Amniotic stem cell (primary cell): ENCODE measurements at places on chromosomes 7 and 10.
A peak's percentile ranks its signal among the peaks of the same experiment; 100 is the strongest.

DNA sequence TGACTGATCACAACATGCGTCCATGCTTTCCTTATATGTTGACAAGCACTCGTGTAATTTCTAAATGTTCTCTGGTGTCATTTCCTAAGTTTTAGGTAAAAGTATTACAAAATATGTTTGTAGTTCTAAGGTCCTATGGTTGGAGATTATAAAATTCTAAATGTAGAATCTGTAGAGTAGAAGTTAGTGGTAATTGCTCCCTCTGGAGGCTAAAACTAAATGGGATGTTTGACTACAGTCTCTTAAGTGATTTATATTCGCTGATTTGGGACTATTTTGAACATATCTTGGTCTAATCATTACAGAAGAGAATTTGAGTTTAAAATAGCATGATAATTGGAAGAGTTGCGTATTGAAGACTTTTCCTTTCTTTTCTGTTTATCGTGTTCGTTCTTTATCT, 74.1 kb downstream of the ZMYND11 start:
- no peak for DNase-seq

DNA sequence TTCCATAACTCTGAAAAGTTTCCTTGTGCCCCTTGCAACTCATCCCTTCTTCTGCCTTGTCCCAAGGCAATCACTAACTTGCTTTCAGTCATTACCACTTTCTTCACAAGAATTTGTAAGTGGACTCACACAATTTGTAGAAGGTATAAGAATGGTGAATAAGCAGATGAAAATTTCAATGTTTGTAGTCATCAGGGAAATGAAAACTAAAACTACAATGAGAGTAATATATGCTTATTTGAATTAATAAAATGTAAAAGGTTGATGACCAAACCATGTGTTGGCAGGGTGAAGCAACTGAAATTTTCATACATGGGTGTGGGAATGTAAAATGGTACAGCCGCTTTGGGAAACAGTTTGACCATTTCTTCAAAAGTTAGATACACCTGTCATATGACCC, 79.7 kb downstream of the GNAT3 start:
- no peak for DNase-seq

- DNase-seq, result no peak
These were observed 113.1 kb downstream of the LRRC4 start for GRCh38 chr7:127918130-127918529.

DNA sequence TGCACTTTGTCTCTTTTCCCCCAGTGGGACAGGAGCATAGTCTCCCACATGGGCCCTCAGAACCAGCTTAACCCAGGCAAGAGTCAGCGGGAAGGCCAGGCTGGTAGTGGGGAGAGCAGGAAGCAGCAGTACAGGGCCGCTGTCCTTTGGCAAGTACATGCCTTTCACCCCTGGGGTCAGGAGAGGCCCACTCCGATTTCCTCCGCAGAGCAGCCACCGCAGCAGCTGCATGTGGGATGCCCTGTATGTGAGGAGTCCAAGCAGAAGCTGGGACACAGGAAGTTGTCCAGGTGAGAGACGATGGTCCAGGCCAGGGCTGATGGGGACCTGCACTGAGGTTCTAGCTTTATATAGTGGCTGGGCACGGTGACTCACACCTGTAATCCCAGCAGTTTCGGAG, 36.7 kb upstream of the GALNTL5 start:
- no peak for DNase-seq

DNA sequence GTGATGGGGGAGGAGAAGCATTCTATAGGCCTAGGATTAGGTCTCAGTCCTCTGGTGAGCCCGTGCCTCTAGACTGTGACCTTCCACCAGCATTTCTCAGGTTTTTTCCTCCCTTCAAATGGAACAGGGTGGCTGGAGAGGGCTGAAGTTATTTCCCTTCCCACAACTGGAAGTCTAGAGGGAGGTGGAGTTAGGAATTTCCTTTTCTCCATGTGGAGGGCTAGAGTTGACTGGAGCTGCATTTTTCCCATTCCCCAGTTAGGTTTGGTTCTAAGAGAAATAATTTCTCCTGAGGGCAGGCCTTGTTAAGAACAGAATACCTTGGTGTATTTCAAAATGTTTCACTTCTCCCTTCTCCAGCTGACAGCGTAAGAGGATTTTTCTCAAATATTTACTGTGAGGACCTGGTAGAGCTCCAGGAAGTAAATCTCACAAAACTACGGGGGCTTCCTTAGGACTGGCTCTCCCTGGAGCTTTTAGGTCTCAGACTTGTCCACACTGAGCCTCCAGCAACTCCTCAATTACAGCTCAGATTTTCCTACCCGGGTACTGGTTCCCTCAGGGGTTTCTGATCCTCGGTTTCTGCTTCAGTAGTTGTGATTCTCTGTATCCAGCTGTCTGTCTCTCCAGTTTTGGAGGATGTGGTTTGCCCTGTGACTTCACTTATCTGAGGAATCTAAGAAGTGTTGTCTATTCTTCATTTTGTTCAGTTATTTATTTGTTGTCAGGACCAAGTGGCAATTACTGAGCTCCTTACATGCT, 6.0 kb upstream of the REEP3 start:
- peak; percentile 39 for DNase-seq

DNA sequence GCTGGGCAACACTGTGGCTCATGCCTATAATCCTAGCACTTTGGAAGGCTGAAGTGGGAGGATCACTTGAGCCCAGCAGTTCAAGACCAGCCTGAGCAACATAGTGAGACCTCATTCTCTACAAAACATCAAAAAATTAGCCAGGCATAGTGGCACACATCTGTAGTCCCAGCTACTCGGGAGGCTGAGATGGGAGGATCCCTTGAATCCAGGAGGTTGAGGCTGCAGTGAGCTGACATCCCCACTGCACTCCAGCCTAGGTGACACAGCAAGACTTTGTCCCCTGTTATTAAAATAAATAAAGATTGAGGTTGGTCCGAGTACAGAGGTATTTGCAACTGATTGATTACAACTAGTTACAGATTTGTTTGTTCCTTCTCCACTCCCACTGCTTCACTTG, 44.1 kb downstream of the SKIDA1 start:
- no peak for DNase-seq

DNA sequence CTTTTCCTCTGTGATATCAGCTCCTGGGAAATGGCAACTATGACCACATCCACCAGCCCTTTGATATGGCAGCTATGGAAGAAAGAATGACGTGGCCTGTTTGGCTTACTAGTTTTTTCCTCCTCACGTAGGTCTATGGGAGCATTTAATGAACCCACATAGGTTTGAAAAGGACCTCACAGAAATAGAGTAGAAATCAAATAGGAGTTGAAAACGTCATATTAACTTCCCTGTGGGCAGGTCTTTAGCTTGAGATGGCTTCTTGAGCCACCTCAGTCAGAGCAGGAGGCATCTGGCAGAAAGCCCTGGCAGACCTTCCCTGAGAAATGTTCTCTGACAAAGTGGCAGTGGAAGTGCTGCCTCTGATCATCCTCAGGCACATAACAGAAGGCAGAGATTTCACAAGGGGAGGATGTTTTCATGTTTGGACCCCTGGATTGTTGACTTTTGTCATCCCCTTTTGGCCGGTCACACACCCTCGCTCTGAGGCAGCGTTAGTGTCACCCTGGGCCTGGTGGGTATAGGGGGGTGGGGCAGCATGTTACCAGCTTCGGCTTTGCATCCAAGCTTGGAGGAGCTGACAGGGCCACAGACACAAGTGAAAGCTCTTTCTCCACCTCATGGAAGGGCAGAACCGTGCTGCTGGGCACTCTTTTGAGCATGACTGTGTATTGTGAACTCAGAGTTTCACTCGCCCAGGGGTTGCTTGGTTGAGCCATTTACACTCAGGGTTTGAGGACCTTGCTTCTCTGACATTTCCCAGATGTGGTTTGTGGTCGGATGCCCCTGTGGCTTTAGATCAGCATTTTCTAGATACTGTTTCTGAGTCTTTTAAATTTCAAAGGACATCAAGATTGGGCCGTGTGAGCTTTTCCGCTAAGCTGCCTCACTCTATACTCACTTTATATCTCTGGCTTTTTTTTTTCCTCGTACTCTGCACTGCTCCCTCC, 184.2 kb downstream of the STK31 start:
- DNase-seq, result no peak
